Cardiac muscle cell (in vitro differentiated cells and primary cell): ENCODE measurements at places on chromosomes 6 and 20. TPM values are rescaled to one million over a fixed set of nuclear protein-coding genes. Genes with fewer than 3 reads are reported as not detected.

RHAG gene
- total RNA-seq = not detected in 2 replicates

GFRAL gene
- total RNA-seq = not detected in 2 replicates

CFAP61 gene
- not detected in 2 replicates for total RNA-seq

ABHD16B gene
- not detected in 2 replicates for total RNA-seq

HAO1 gene
- not detected in 2 replicates for total RNA-seq

GSTA3 gene
- total RNA-seq = 0.32 TPM in 1 of 2 replicates, not detected in the other

EYA2 gene
- total RNA-seq = 0.07 and 0.30 TPM in 2 replicates

AVP gene
- not detected in 2 replicates for total RNA-seq

DNA sequence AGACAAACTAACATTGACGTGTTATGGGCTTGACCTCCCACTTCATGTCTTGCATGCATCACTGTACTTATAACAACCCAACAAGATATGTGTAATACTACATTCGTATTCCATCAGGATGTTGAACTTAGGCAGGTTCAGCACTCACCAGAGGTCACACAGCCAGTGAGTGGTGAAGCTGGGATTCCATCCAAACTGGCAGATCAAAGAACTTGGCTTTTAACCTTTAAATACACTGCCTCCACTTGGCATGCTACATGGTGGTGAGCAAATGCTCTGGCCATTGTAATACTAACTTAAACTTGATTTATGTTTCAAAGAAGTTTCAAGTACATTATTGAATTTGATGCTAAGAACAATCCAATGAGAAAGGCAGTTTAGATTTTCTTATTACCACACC is 10.7 kb upstream of the HDDC2 start:
- no peak for DNase-seq
- no peaks in the 10 kb centered on the region for H3K36me3 ChIP-seq
- no peaks in the 10 kb centered on the region for H3K27me3 ChIP-seq
- peaks cover 20% of the 10 kb centered on the region for H3K4me1 ChIP-seq
- no peak overlapping the region for H3K27ac ChIP-seq

- peak; percentile 80 for DNase-seq
- no peaks in the 10 kb centered on the region for H3K36me3 ChIP-seq
- H3K4me1 ChIP-seq = peaks cover 12% of the 10 kb centered on the region
- H3K4me3 ChIP-seq = no peak overlapping the region
- no peak overlapping the region for H3K27ac ChIP-seq
These were observed 10.1 kb upstream of the NXT1 start for GRCh38 chr20:23340524-23340923.

GRCh38 chr20:59933296-59933848 is at the start of gene SYCP2:
Gene SYCP2 (minus strand): TSS chr20:59933637. CDS start chr20:59922413, 11,224 bp downstream.
- no peaks in the 10 kb centered on the region for H3K36me3 ChIP-seq
- DNase-seq = no peak
- no peak within 1 kb of the TSS for H3K27ac ChIP-seq
- H3K4me3 ChIP-seq = peak within 1 kb of the TSS; percentile 25
- H3K27me3 ChIP-seq = peaks cover 7% of the 10 kb centered on the region
- peaks cover 17% of the 10 kb centered on the region for H3K4me1 ChIP-seq

DNA sequence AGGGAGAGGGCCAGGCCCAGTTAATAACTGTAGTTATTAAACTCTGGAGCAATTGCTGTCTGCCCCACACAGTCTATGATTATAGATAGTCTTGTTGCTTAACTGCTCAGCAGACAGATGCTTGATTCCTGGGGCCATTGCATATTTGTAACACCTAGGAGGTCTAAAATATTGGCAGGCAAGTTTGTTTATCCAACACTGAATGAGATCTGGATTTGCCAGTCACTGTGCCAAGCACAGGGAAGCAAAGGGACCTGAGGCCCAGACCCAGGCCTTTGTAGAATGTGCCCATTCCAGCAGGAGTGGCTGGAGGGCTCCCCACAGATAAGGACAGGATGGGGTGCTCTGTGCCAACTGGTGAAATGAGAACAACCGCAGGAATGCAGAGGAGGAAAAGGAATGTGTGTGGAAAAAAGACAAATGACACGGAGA is 17.6 kb upstream of the ENTPD6 start:
- H3K36me3 ChIP-seq = no peaks in the 10 kb centered on the region
- H3K4me1 ChIP-seq = peaks cover 4% of the 10 kb centered on the region
- no peak for DNase-seq

- peak overlapping the region; percentile 73 for H3K4me3 ChIP-seq
- H3K27ac ChIP-seq = peak overlapping the region; percentile 87
- peak; percentile 59 for DNase-seq
- H3K27me3 ChIP-seq = no peaks in the 10 kb centered on the region
- H3K4me1 ChIP-seq = peaks cover 13% of the 10 kb centered on the region
These were observed 1.1 kb downstream of the GNL1 start for GRCh38 chr6:30554962-30555815.

GRCh38 chr20:39778431-39778830 is 816.3 kb downstream of the DHX35 start:
- no peaks in the 10 kb centered on the region for H3K27me3 ChIP-seq
- no peak overlapping the region for H3K27ac ChIP-seq
- H3K4me1 ChIP-seq = no peaks in the 10 kb centered on the region
- no peaks in the 10 kb centered on the region for H3K36me3 ChIP-seq
- no peak for DNase-seq

DNA sequence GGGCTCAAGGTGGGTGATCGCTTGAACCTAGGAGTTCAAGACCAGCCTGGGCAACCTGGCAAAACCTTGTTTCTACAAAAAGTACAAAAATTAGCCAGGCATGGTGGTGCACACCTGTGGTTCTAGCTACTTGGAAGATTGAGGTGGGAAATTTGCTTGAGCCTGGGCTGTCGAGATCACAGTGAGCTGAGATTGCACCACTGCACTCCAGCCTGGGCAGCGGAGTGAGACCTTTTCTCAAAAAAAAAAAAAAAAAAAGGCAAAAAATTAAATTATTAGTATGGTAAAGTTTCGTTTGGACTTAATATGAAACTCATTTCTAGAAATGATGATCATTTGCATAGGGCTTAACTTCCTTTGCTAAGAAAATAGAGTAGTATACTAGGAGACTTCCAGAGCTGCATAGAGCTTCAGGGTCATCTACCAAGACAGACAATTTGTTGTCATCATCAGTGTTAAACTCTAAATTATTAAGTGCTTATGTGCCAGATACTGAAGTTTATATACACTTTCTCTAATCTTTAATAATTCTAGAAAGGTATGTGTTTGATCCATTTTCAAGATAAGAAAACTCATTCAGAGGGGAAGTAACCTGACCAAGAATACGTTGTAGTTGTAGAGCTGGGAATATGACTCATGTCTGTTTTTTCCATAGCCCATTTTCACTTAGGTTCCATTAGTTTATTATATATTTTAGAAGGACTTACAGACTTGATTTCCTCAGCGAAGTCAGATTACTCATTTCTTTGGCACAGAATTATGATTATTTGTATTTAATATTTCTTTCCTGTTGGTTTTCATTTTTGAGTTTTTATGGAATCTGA is 84.5 kb downstream of the SLC16A10 start:
- no peak for DNase-seq
- no peak overlapping the region for H3K27ac ChIP-seq
- H3K4me1 ChIP-seq = no peaks in the 10 kb centered on the region
- no peaks in the 10 kb centered on the region for H3K27me3 ChIP-seq

GRCh38 chr6:30002871-30003270 is 58.2 kb upstream of the POLR1H start:
- no peaks in the 10 kb centered on the region for H3K36me3 ChIP-seq
- peaks cover 5% of the 10 kb centered on the region for H3K4me1 ChIP-seq
- peaks cover 43% of the 10 kb centered on the region for H3K27me3 ChIP-seq
- no peak for DNase-seq
- no peak overlapping the region for H3K27ac ChIP-seq

DNA sequence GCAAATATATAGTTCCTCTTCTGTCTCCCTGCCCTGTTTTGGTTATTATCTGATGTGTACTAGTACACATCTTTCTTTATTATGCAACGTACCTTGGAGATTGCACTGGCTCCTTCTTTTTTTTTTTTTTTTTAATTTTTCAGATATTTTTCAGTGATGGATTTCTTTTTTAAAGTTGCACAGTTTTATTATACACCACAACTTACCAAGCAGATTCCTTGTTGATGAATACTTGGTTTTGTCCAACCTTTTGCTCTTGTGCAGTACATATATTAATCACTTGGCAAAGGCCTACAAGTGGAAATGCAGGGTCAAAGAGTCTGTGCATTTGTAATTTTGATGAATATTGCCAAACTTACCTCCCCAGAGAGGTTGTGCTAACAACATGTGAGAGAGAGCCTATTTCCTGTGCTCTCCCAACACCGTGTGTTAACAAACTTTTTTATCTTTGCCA is 50.1 kb upstream of the RNF24 start:
- peak; percentile 95 for DNase-seq
- no peaks in the 10 kb centered on the region for H3K27me3 ChIP-seq
- H3K27ac ChIP-seq = no peak overlapping the region
- H3K4me3 ChIP-seq = no peak overlapping the region

- no peaks in the 10 kb centered on the region for H3K36me3 ChIP-seq
- no peak overlapping the region for H3K4me3 ChIP-seq
- H3K27ac ChIP-seq = no peak overlapping the region
- no peaks in the 10 kb centered on the region for H3K4me1 ChIP-seq
- no peaks in the 10 kb centered on the region for H3K27me3 ChIP-seq
These were observed 19.4 kb downstream of the TMEM200A start for GRCh38 chr6:130385064-130385695.

DNA sequence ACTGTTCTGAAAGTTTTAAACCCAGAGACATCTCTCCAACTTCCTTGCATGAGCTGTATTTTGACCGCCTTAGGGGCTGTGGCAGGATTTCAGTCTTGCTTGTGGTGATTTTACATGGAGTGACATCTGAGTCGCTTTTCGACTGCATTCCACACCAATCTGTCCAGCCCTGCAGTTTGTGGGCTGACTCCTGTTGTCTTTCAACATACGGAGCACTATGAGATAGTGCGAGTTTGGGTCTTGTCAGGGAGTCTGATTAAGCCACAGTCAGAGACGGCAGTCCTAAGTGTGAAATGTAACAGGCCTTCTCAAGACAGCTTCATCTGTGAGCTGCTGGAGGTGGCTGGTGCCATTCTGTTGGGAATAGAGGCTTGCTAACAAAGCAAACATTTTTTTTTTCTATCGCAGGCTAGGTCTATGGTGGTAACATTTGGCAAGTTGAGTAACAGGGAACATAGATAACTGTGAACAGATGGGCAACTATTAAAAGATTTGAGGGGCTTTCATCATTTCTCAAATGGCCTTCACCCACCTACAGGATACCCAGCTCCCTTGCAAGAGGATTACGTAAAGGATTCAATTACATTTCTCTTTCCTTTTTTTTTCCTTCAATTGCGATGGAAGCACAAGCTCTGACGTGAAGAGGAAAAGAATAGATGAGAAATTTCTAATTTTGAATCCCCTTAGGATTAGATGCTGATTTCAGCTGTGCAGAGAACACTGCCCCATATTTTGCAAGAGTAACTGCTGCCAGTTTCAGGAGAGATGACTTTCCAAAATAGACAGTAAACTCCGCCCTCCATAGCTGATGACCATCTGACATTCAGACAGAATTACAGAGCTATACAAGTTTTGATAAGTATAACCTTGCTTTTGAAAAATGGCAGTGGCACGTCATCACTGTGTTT is 25.1 kb downstream of the CAP2 start:
- peak; percentile 80 for DNase-seq
- peaks cover 1% of the 10 kb centered on the region for H3K36me3 ChIP-seq
- no peaks in the 10 kb centered on the region for H3K27me3 ChIP-seq
- H3K4me1 ChIP-seq = peaks cover 59% of the 10 kb centered on the region

DNA sequence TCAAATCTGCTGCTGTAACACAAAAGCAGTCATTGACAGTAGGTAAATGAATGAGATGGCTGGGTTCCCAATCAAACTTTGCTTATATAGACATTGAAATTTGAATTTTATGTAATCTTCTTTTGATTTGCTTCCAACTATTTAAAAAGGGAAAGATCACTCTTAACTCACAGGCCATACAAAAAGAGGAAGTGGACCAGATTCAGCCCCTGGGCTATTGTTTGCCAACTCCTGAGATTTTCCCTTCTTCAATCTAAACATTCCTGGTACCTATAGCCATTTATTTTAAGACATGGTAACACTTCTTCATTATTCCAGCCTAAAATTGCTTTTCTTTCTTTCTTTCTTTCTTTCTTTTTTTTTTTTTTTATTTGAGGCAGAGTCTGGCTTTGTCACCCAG is 260.6 kb downstream of the TFAP2A start:
- H3K4me1 ChIP-seq = no peaks in the 10 kb centered on the region
- no peak overlapping the region for H3K27ac ChIP-seq
- H3K4me3 ChIP-seq = no peak overlapping the region
- no peak for DNase-seq
- no peaks in the 10 kb centered on the region for H3K27me3 ChIP-seq

DNA sequence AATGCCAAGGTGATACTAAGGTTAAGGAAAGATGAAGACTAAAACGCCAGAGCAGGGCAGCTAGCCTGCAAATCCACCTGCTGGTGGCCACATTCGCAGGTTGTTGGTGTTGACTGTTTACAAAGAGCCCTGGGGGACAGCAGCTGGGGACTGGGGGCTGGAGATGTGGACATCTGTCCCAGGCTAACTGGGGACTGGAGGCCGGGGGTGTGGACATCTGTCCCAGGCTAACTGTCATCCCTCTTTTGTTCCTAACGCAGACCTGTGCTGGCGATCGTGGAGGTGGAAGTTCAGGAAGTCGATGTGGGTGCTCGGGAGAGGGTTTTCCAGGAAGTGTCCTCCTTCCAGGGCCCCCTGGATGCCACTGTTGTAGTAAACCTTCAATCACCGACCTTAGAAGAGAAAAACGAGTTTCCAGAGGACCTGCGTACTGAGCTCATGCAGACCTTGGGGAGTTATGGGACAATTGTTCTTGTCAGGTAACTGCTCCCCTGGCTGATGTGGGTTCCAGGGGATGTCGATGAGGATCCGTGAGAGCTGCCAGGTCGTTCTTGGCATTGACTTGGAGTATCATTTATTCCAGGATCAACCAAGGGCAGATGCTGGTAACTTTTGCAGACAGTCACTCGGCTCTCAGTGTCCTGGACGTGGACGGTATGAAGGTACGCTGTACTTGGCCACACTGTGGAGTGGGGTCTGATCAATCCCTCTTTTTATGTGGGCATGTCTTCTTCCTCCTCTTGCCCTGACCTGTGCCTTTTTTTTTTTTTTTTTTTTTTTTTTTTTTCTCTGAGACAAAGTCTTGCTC is 87.0 kb downstream of the SERAC1 start:
- no peak for DNase-seq
- no peak overlapping the region for H3K27ac ChIP-seq
- no peaks in the 10 kb centered on the region for H3K4me1 ChIP-seq
- no peaks in the 10 kb centered on the region for H3K27me3 ChIP-seq
- H3K36me3 ChIP-seq = no peaks in the 10 kb centered on the region

GRCh38 chr6:15096894-15097837 is 148.7 kb upstream of the JARID2 start:
- DNase-seq = peak; percentile 31

DNA sequence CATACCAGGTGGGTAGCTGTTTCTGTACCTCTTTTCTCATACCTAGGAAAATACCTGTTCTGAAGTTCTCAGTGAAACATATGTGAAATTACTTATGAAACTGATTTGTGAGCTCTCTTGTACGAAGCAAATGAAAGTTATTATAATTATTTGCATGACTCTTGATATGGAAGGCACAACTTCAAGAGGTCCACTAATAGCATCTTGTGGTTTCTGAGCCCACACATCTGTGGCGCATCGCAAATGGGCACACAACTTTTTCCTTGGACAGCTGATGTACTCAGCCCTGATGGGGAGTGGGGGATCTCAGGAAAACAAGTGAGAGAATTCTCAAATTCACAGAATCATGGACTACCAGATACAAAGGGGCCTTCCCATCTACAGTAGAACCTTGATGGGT is 432.3 kb downstream of the CD83 start:
- no peaks in the 10 kb centered on the region for H3K27me3 ChIP-seq
- H3K4me3 ChIP-seq = no peak overlapping the region
- no peaks in the 10 kb centered on the region for H3K36me3 ChIP-seq

GRCh38 chr6:22575190-22575589 is 5.8 kb downstream of the HDGFL1 start:
- H3K27me3 ChIP-seq = no peaks in the 10 kb centered on the region
- H3K4me3 ChIP-seq = no peak overlapping the region
- no peaks in the 10 kb centered on the region for H3K36me3 ChIP-seq
- no peak for DNase-seq
